ENCODE measurements at places on chromosomes 11 and 22.
A peak's percentile ranks its signal among the peaks of the same experiment; 100 is the strongest.

DNA sequence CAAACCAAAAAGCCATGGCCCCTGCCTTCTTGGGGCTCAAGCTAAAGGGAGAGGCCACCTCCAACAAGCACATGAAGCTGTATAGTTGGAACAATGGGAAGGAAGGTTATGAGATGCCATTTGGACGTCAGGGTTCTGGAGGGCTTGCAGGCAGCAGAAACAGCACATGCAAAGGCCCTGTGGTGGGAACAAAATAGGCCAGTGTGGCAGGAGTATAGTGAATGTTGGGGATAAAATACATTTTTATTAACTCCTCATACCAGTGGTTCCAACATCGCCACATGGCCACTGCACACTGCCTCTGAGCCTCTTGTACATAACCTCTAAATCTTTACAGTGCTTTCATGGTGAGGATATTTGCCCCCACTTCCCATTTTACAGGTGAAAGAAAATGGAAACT is 32.2 kb upstream of the MN1 start:
- no peak for DNase-seq

DNA sequence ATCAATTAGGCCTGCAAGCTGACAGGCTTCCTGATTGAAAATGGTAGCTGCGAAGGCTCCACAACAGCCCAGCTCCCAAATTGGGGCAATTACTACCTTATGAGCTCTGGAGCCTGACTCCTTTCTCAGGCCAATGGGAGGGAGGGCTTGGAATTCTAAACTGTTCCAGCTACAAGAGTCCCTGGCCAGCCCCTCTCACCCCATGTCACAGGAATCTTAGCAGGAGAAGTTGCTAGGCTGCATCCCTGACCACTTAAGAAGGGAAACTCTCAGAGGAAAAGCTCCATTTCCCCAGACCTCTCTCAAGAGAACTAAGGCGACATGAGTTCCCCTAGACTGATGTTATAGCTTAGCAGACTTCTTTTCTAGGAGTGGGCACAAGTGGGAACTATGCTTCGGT is 4.9 kb downstream of the LRP4 start:
- no peak for DNase-seq

DNA sequence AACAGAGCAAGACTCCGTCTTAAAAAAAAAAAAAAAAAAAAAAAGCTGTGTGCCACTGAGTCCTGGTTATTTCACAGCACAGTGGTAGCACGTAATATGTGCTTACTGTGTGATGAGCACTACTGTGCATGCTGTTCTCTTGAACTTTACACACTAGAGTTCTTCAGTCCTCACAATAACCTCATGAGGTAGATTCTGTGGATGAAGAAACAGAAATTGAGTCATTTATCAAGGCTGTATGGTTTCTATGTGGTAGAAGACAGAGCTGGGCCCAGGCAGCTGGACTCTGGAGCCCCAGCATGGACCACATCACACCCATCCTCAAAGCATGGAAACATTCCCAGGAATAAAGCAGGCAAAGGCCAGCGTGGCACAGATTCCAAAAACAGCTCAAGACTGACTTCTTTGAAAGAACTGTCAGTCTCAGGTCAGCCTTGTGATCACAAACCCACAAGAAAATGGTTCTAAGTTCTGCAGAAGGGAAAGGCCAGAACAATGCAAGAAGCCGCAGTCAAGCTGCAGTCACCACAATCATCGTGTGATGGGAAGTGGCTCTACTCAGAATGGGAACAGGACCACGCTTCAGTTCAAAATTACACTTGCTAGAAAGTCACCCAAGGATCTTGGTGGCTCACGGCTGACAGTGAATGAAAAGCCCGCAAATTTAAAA is 49.5 kb downstream of the MICAL3 start:
- DNase-seq = no peak

GRCh38 chr11:30254307-30255298 is 23.8 kb downstream of the FSHB start:
- DNase-seq = no peak

- no peak for DNase-seq
These were observed 304.2 kb downstream of the RAB38 start for GRCh38 chr11:87871056-87871455.

DNA sequence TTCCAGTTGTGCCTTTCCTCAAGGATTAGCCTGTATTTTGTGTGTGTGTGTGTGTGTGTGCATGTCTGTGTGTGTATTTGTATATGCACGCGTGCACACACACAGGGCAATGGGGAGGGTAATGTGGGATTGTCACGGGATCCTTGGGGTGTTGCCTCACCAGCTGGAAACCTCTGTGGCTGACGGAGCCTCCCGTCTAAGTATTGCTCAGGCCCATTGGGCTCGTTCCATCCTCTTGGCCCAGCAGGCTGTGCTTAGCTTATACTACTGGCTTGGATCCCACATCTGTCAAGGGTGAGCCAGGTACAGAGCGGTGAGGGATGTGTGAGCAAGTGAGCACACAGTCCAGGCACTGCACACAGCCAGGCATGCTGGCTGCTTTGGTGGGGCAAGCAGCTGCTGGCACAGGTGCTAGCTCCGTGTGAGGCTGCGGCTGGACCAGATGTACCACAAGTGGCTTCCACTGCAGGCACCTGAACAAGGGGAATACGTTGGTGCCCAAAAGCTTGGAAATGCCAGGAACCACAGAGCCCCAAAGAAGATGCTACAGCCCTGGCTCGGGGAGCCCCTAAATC is 462.8 kb downstream of the NELL1 start:
- no peak for DNase-seq

DNA sequence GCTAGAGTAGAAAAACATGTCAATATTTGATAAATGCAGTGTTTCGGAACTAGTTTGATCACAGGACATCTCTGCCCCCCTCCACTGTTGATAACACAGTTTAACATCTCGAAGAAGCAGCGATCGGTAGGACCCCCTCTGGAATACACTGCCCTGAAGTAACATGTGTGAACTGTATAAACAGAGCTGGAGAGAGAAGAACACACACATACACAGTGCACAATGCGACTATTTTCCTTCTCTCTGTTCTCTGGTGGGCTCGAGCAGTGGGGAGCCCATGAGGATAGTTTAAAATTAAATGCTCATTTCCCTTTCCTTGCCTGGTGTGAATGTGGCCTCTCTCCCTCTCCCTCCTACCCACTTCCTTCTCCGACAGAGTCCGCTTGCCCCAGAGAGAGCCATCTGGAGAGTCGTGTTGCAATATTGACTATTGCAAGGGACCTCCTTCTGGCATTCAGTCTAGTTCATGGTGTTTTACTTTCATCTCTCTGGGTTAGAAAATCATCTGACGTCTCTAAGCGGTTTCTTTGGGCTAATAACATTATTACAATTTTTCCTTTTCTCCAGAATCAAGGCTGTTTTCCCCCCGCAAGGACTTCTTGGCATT is 51.6 kb upstream of the BARX2 start:
- no peak for DNase-seq

GRCh38 chr11:31656051-31656450 is 146.5 kb downstream of the ELP4 start:
- DNase-seq = no peak

DNA sequence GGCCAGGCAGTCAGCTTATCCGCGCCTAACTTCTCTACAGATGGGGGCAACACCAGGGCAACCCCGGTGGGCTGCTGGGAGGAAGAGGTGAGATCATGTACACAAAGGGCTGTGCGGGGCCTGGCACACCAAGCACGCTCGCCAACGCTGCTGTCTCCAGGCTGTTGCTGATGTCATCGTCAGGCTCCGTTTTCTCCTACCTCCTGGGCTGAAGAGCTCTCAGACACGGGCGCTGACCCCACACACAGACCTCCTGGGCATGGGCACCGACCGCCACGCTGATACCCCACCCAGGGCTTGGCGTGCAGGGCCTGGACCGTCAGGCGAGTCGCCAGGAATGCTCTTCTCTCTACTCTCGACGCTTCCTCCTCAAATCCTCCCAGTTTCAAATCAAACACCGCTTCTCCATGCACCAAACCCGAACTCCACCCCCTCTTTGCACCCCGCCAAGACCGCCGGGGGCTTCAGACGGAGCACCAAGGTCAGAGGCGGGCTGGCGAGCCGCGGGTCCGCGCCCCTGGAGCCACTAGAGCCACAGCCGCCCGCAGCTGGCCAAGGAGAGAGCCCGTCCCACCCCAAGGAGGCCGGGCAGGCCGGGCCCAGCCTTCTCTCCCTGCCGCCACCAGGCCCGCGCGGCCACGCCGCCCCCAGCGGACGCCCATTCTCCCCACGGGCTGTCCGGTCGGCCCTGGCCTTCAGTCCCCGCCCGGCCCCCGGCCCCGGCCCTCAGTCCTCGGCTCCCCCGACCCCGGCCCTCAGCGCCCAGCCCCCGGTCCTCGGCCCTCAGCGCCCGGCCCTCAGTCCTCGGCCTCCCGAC is 772 bp downstream of the SBF1 start:
- DNase-seq = no peak

DNA sequence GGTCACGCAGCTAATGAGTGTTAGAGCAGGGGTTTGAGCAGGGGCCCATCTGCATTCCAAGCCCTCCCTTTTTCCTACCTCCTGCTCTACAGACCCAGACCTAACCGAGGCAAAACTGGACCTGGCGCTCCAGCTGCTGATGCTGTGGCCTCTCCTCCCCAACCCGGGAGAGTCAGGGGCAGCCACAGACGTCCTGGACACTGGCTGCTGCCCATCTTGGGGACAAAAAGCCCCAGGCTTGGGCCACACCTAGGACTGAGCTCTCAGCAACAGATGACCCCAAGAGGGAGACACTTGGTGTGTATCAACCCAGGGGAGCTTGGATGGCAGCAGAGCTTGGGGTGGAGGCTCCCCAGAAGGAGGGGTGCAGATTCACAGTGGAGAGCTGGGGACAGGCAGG is 172.6 kb downstream of the ST3GAL4 start:
- no peak for DNase-seq

GRCh38 chr11:120703358-120704152 is 192.0 kb downstream of the GRIK4 start:
- DNase-seq = no peak

GRCh38 chr22:29268511-29269229 is 602 bp downstream of the EWSR1 start:
- no peak for DNase-seq

DNA sequence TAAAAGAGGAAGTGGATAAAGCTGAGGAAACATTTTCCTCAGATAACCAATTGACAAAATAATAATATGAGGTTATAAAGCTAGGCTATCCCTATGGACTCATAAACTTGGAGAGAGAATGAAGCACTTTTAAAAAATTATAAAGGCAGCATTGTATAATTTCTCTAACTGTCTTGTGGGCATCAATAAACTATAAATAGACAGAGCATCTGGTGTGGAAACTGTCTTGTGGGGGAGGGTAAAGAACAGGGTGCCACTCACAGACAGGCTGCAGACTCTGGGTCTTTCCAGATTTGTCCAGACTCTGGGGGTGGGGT is 333.5 kb downstream of the BUD13 start:
- DNase-seq = no peak

GRCh38 chr11:122673701-122674100 is 18.2 kb downstream of the UBASH3B start:
- DNase-seq = no peak

DNA sequence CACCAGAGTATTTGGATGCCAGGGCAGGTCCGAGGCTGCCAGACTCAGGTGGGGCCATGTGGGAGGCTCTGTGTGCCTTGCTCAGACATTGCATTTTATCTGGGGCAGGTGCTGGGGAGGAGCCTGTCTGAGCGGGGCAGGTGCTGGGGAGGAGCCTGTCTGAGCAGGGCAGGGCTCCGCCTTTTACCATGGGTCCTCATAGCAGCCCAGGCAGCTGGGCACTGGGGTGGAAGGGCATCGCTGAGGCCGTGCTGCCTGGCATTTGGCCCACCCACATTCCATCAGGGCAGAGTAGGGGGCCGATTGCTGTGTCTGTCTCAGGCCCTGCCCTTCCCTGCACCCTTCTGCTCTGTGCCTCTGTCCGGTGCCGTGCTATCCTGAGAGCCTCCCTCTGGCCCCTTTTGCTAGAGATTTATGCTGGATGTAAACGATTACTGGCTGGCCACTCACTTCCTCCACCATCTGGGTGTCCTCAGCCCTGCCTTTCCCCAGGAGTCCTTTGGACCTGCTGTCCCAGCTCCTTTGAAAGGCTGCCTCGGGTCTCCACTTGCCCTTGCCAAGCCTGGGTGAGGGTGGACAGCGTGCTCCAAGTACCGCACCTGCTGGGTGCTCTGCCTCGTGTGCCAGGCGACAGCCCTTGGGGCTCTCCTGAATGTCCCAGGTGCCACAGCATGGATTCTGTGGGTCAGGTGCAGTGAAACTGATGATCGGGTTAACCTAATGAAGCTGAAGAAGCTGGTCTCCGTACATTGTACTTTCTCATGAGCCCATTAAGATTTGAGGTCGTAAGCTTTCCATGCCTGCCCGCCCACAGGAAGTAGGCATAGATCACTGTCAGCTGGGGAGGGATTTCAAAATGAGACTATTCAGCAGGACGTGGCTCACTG is 281.6 kb downstream of the TBC1D22A start:
- peak; percentile 16 for DNase-seq

DNA sequence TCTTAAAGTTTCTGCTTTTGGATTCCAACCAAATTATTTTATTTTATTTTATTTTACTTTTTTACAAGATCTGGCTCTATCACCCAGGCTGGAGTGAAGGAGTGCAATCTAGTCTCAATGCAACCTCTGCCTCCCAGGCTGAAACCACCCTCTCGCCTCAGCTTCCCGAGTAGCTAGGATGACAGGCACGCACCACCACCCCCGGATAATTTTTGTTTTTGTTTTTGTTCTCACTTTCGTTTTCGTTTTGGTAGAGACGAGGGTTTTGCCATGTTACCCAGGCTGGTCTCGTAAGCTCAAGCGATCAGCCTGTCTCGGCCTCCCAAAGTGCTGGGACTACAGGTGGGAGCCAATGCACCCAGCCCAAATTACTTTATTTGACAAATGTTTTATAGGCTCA is 219.8 kb downstream of the ETS1 start:
- DNase-seq = no peak

DNA sequence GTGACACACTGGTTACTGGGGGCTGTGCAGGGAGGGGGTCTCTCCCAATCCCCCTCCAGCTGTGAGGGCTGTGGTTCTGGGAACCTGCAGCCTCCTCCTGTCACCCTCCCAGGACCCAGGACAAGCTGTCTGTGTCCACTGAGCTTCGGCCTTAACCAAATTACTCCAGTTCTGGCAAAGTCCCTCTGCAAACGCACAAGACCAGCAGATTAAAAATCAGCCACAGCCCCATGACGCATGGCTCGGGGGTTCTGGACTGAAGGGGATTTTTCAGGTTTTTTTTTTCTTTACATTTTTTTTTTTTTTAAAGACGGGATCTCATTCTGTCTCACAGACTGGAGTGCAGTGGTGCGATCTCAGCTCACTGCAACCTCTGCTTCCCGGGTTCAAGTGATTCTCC is 32.2 kb upstream of the A4GALT start:
- no peak for DNase-seq

- DNase-seq = no peak
These were observed 10.9 kb downstream of the DRICH1 start for GRCh38 chr22:23621082-23621780.

GRCh38 chr11:74846770-74847169 is 98.1 kb downstream of the RNF169 start:
- no peak for DNase-seq

DNA sequence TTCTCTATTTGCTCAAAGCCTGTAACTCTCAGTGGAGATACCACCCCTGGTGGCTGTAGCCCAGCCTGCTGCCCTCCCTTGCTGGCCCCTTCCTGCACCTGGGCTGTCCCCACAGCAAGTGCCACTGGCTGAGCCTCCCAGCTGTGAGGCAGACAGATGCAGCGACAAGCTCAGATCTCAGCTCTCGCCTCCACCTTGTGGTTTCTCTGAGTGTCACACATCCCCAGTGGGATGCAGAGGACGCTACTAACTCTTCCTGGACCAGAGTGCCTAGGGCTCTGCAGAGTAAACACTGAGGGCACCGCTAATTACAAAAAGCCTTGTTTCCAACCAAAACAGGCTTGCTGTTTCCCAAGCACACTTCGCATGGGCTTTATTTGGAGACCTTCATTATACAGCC is 8.9 kb downstream of the YPEL1 start:
- no peak for DNase-seq

Measured in epithelial cell of proximal tubule (primary cell).